ENCODE measurements at places on chromosomes 3 and 15. TPM values are rescaled to one million over a fixed set of nuclear protein-coding genes. Genes with fewer than 3 reads are reported as not detected.

The TRAT1 gene
- not detected for polyA plus RNA-seq

The WDR5B gene
- 3.2 TPM for polyA plus RNA-seq

The CD200 gene
- 82.6 TPM for polyA plus RNA-seq

The ITPKA gene
- 17.4 TPM for polyA plus RNA-seq

The CNTN4 gene
- 8.8 TPM for polyA plus RNA-seq

The LRRIQ4 gene
- not detected for polyA plus RNA-seq

The MST1 gene
- 2.2 TPM for polyA plus RNA-seq

The GPR87 gene
- polyA plus RNA-seq, result not detected

The POLQ gene
- 1.2 TPM for polyA plus RNA-seq

The ALPK3 gene
- 18.0 TPM for polyA plus RNA-seq

The P2RY13 gene
- polyA plus RNA-seq, result 0.66 TPM

The STRA6 gene
- 1.1 TPM for polyA plus RNA-seq

The CLDN11 gene
- polyA plus RNA-seq, result 104 TPM

The PARP15 gene
- not detected for polyA plus RNA-seq

The WDR76 gene
- 19.0 TPM for polyA plus RNA-seq

The DUSP7 gene
- 15.2 TPM for polyA plus RNA-seq

The GLCE gene
- 6.0 TPM for polyA plus RNA-seq

The IQCF5 gene
- not detected for polyA plus RNA-seq

The CCRL2 gene
- polyA plus RNA-seq, result 0.53 TPM

The GOLGA8H gene
- not detected for polyA plus RNA-seq
